Hypothalamus (tissue), 51 donors: ENCODE measurements at places on chromosomes 11 and 22.
A peak's percentile ranks its signal among the peaks of the same experiment; 100 is the strongest.

DNA sequence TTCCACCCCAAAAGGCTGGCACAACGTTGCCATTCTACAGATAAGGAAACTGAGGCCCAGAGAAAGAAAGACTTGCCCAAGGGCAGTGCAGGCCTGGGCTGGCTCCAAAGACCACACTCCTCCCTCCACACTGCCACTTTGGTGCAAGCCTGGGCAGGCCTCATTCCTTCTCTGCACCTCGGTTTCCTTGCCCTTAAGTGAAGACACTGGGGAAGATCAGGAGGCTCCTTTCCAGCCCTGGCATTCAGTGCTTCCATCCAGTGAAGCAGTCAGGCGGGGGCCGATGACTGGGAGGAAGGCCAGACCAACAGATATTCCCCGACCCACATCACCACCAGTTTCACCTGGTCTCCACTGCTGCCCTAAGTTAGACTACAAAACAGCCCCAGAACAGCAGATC, 18.3 kb upstream of the TCF20 start:
- no peak for DNase-seq

DNA sequence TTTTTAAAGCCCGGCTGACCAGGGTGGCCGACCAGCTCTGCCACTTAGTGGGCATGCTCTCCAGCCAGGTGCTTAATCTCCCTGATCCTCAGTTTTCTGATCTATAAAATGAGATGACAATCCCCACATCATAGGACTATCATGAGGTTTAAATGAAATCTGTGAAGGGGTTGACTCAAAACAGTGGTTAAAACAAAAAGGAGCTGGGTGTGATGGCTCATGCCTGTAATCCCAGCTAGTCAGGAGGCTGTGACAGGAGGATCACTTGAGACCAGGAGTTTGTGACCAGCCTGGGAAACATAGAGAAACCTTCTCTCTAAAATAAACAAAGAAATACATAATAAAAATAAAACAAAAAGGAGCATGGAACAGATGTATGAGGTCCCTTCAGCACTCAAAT, 3.6 kb upstream of the C11orf86 start:
- DNase-seq: no peak

DNA sequence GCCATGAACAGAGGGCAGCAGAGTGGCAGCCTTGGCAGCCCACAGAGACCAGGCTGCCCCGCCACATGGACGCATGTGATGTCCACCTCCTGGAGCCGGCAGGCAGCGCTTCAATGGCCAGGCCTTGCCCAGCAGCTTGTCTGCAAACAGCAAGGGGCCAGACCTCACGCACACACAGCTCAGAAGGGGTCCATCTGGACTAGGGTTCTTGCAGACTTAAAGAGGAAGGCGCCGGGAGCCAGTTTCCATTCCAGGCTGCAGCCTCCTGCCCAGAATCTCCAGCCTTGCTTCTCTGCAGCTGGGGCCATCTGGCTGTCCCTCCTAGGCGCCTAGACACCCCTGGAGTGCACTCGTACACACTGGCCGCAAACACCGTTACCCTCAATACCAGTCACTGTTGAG, 91.9 kb upstream of the TMEM45B start:
- DNase-seq: no peak

- DNase-seq: no peak
Observed at GRCh38 chr11:1225386-1226225, 2.7 kb downstream of the MUC5B start.

DNA sequence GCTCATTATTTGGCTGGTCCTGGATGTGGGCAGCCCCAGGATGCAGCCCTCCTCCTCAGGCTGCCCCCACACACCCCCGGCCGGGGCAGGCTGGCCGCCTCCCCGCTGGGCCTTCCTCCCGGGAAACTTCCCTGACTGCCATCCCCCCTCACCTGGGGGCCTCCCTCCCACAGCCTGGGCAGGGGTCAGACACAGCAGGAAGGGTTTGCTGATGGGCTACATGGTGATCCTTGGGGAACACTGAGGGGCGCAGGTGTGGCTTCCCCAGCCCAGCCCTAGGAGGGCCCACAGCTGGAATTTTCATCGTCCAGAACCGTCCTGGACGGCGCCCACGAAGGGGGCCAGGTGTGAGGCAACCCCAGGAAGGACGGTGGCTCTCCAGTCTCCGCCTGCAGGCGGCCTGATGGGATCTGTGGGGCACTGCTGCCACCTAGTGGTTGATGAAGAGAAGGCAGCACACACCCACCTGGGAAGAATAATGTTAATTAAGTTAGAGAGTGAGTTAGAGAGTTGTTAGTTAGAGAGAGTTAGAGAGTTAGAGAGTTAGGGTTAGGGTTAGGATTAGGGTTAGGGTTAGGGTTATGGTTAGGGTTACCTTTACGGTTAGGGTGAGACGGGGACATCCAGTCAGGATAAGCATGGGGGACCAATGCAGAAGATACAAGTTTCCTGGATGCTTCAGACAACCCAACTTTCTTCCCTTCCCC, 75.9 kb upstream of the PRR5 start:
- peak; percentile 19 for DNase-seq
